CD4-positive, alpha-beta T cell treated with Interleukin-4 for 4 hours (primary cell): ENCODE measurements at places on chromosomes 11 and 22.

DNA sequence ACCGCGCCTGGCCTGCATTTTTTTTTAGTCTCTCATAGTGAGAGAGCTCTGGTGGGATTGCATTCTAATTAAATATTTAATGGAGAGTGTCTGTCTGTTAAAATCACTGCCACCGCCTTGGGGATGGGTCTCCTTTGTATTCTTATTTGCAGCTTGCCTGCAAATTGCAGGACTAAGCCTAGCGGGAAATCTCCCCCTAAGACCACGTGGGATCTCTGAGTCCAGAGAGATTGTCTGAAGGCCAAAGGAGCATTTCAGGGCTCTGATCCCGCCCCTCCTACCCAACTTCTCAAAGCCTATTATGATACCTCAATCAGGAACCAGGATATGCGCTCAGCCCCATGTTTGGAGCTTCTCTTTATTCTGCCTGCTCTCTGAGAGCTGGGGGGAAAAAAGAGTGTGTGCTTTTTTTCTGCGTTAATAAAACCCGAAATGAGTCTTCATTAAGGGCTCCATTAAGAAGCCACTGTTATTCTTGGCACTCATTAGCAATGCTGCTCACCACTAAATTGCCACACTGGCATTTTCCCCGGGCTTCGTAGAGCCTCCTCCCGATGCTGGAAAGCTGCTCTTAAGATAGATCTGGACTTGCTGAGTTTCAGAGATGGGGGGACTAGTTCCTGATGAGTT is 92.9 kb upstream of the THY1 start:
- DNase-seq: no peak

DNA sequence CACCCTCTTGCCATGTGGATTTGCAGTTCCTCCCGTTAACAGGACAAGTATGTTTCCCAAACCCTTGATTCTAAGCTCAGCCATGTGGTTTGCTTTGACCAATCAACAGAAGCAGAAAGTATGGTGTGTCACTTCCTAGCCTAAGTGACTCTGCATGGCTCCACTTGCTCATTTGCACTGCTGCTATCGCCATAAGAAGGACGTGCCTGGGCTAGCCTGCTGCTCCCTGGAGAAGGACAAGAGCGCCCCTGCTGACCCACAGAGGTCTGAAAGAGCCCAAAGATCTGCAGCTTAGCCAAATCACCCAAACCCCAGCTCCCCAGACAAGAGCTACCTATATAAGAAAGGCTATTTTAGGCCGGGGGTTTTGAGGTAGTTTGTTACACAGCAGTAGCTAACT is 18.0 kb downstream of the TBRG1 start:
- no peak for DNase-seq

- no peak for DNase-seq
These were observed 278.4 kb upstream of the ZC3H12C start for GRCh38 chr11:109814824-109815223.

- peak; percentile 26 for DNase-seq
These were observed 21.3 kb downstream of the PHF21A start for GRCh38 chr11:46099963-46100316.

DNA sequence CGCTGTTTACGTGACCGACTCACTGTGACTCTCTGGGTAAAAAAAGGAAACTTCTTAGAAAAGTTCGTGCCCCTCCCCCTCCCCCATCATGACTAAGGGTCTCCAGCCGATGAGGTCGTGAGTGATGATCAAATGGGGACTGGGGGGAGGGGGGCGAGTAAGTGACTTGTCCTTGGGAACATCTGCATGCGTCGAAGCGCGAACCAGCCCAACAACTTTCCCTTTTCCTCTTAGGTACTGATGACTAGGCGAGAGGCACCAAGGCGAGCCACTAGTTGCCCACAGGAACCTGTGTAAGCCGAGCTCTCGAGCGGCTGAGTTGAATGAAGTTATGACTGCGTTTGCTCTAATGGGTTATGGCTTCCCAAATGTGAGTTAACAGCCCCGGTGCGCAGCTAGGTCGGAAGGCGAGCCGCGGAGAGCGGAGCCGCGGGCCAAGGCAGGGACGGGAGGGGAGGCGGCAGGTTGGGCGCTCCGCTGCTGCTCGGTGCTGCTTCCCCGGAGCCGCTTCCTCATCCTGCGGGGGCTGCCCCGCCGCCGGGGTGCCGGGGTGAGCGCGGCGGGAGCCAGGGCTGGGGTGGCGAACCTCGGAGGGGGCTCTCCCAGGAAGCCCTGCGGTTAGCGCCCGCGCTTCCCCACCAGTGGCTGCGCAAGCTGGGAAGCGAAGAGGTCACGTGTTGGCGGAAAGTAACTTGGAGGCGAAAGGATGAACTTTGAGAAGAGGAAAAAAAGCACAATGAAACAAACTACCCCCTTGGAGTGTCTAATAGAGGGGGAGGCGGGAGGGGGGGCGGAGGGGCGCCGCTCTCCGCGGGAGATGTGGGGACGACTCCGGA is 22.1 kb upstream of the BDNF start:
- DNase-seq: no peak

- DNase-seq: no peak
These were observed 36.9 kb downstream of the CHRDL2 start for GRCh38 chr11:74694136-74694930.

- DNase-seq: no peak
These were observed 28.0 kb downstream of the CHID1 start for GRCh38 chr11:882596-882995.

GRCh38 chr11:38667359-38667758 is 2069.3 kb upstream of the RAG2 start:
- no peak for DNase-seq

GRCh38 chr11:121095561-121095960 is 5.5 kb upstream of the TECTA start:
- no peak for DNase-seq

DNA sequence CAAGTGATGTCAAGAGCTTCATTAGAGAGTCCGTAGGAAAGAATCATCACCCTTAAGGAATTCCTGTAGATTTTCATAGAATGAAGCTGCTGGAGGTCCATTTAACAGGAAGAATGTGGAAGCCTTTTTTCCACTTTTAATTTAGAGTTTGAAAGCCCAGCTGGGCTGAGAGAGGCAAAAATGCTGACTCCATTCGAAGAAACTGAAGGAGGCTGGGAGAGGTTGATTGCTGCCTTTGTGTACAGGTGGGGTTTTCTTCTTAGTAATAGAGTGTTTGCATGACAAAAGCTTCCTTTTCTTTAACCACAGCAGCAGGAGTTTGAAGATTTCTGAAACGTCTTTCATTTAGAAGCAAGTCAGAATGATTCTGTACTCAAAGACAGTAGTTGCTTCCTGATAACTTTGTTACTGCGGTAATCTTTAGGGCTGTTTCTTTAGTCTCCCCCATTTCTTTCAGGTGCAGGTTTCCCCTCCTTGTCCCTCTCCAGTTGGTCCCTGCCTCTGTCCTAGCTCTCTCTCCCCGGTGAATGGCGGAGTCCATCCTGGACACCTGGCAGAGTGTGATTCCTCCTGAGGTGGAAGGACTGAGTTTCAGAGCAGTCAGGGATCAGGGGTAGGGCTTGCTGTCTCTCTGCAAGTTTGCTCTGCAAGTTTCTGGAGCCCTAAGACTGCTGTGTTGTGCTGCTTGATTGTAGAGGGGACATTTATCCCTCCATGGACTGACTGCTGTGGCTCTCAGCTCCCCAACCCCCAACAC is 166.2 kb downstream of the LDLRAD3 start:
- DNase-seq: no peak

DNA sequence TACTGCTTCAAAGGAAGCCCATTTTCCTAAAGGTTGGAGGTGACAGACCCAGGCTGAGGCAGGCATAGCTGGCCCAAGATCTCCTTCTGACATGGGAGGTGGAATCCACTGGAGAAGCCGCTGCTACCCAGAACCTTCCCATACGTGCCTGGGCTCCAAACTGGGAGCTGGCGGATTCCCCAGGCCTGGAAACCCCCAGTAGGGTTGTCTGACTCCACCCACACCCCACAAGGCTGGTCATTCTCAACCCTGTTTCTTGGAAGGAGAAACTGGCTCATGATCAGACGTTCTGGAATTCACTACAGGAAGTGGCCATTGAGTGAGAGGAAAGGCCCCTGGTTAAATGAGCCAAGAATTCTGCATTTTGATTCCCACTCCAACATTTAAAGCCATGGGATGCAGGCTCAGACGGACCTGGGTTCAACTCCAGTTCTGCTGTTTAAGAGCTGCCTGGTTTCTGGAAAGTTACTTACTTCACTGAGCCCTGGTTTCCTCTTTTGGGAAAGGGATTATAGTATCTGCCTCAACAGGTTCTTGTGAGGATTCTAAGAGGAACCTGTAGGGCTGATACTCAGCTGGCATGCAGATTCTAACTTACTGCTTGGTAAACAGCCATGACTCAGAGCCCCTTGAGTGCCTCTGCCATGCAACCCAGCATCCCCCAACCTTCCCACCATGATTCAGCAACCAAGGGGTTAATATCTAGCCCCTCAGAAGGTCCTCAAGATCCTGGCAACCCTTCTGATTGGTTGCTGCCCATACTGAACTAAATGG is 19.4 kb upstream of the TSKU start:
- DNase-seq: no peak

DNA sequence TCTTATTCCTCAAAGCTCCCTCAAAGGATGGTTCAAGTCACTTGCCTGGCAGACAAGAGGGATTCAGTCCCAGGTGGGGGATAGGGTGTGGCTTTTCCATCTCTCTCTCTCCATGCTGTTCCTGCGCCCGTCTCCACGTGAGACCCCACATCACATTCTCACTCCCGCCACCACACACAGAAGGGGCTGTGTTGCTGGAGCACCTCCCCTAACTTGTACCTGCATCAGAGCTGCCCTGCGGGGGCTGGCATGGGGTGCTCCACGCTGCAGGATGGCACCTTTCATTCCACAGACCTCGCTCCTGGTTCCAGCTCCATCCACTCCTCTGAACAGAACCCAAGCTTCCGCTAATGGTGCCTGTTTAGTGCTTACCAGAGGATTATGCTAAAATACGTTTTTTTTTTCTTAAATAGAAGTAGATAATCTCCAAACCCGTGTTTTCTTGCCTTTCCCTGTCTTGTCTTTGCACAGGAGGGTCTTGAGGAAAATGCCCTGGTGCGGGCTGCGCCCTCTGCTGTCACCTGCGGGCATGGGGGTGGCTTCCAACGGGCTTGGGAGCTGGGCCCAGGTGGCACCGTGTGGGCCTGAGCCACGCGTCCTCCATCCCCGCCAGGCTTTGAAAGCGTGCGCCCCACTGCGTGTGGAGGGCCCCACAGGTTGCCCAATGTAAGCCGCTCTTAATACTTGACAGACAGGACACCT is 985.6 kb downstream of the BRD1 start:
- DNase-seq: no peak

- DNase-seq: no peak
These were observed at the start of gene OR4C16 for GRCh38 chr11:55571828-55572227. OR4C16 (plus strand) TSS chr11:55572128; CDS start chr11:55572128, 0 bp downstream.

DNA sequence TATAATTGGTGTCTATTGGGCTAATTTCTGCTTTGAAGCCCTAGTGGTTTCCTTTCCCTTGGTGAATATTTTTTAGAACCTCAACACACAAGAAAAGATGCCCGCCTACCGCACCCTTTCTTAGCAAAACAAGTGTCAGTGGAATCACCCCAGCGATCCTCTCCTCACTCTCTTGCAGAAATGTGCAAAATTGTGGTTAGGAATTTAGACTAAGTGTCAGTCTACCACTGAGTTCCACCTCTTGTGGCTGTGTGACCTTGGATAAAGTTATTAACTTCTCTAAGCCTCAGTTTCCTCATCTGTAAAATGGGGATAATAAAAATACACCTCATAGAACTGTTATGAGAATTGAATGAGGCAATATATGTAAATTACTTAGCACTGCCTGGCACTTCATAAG is 5.3 kb upstream of the JAML start:
- DNase-seq: peak; percentile 84

GRCh38 chr22:37508431-37508992 is 10.7 kb downstream of the CARD10 start:
- no peak for DNase-seq

DNA sequence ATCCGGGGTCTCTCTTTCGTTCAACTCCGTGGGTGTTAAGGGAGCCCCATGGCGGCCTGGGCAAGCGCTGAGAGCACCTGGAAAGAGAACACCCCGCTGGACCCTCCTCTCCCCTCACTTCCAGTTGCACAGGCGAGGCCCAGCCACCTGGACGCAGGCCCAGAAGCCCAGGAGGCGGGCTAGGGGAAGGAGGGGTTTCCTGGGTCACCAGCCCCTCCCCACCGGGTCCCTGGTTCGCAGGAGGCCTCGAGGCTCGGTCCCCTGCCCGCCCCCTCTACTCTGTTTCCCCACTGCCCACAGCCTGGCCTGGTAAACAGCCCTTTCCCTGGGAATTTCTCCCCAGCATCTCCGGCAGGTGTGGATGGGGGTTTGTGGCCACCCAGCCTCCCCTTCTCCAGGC is 8.5 kb upstream of the NFAM1 start:
- no peak for DNase-seq

DNA sequence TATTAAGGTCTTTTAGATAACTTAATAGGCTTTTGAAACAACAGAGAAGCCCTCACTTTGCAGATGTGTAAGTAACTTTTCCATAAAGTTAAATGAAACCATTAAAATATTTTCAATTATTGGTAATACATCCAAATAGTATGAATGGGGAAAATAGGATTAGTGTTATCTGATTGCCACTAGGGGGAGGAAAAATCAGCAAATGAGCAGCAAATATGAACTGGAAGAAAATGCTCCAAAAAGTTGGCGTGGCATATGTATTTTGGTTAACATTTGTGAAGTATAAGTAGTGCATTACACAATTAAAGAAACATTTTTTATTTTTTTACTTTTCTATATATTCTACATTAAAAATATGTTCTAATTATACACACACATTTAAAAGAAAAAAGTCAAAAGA is 259.8 kb upstream of the ANO5 start:
- DNase-seq: no peak

DNA sequence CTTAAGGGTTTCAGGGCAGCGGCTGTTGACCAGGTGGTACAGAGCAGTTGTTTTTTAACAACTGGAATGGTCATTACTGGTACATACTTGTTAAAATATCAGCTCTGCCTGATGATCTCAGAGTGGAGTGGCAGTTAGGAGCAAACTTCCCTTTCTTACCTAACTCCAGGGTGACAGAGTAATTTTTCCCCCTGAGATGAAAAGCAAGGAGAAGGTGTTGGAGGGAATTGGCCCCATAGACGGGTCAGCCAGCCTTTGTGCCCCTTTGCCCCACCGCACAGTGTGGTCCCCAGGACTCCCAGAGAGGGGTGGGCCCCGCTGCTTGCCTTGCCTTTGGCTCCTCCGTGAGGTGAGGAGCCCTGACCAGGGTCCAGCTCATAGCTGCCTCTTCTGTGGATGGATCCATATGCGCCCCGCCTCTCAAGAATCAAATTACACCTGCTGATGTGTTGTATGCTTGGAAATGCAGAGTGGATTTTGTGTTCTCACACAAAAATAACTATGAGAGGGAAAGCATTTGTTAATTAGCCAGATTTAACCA is 27.0 kb upstream of the SORL1-AS1 start:
- DNase-seq: no peak
